Stimulated activated CD8-positive, alpha-beta memory T cell treated with anti-CD3 and anti-CD28 coated beads, Interleukin-4, amount 100 ng/mL, for 48 hours (primary cell): ENCODE measurements at places on chromosomes 6 and 20.

GRCh38 chr6:13709689-13710551, 1.7 kb downstream of the RANBP9 start:
- no peak for DNase-seq

DNA sequence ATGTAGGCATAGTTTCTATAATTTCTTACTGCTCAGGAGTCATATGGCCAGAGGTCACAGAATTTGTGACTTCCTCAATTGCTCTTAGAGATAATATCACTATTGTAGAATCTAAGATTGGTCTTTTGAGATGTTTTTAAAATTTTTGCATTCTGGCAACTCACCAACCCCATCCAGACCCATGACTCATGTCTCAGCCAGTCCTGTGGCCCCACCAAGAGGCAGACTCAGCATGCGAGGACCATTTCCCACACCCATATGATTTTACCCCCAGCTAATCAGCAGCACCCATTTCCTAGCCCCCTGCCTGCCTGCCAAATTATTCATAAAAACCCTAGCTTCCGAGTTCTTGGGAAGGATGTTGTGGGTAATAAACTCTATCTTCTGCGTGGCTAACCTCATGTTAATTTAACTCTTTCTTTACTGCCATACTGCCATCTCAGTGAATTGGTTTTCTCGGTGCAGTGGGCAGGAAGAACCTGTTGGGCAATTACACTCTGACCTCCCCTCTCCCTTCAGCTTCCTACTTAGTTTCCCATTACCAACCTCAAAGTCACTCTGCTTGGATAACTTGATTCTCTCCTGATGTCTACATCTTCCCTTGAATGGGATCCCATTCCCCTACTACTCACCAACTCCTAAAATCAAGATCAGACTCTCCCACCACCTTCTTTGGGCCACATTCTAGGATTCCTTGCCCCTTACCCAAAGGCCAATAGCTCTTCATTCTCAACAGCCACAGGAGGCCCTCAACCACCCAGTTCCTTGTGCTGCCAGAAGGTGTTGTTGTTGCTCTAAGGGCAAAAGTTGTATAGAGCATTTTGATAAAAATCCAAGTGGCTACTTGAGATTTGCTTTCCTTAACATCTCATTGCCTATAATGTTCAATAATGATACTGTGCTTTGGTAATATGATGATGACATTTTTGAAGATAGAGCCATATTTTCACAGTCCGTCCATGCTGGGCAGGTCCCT, 16.2 kb upstream of the IYD start:
- DNase-seq: no peak

GRCh38 chr6:4574007-4574406, 202.2 kb upstream of the CDYL start:
- DNase-seq: no peak

DNA sequence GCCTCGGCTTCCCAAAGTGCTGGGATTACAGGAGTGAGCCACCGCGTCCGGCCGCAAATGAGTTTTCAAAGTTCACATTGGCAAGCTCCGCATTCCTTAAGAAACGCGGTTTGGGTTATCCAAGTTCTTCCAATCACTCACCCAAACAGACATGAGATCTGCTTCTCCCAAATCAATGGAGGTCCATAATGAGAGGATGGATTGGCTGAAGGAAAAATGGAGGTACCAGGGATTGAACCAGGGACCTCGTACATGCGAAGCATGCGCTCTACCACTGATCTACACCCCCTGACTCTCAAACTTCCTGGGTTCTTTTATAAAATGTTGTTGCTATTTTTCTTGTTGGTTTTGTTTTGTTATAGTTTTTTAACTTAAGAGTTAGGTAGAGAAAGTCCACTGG, 170.0 kb downstream of the GPX5 start:
- no peak for DNase-seq

DNA sequence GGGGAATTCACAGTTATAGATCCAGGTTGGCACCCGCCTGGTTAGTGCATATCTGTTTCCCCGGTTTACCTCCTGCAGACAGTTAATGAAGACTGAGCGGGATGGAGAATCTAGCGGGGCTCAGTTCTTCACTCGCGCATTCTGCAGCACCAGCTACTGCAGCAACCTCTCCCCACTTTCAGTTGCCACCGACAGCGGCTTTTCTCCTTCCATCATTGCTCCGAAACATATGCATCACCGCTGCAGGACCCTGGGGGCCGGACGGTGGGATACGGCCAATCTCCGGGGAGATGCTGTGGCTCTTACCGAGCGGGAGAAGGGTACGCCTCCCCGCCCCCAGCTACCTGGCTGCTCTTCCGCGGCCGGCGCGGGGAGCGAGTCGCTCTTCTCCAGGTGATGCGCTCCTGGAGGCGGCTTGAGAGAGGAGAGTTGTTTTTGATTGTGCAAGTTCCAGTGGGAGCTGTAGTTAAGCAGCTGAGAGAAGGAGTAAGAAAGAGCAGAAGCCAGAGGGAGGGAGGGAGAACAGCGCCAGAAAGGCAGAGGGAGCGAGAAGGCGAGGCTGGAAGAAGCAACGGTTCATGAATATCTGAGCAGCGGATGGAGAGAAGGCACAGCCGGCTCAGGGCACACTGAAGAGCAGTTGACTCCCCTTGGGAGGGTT, at the start of gene SGK1:
Gene SGK1, minus strand, starts transcription at position 642 of the 661 bp plus-strand sequence. CDS start 652 bp downstream, outside the sequence.
- peak; percentile 39 for DNase-seq

DNA sequence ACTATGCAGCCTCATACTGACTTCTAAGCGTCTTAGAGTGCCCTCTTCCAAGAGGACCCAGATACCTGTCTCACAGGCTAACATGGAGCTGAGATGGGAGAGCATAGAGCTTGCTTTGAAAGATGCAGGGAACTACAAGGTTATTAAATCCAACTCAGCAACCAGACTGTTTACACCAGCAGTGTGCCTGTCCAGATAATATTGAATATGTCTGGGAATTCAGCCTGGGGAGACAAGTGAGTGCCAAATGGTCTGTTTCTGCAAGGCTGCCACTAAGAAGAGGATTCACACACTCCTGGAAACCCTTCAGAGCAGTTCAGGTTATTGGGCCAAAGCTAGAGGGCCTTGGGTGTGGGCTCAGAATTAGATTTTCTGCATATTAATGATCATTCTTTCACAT, 547.8 kb downstream of the PTPRT start:
- no peak for DNase-seq

GRCh38 chr6:162962093-162962492, 234.3 kb downstream of the PACRG start:
- DNase-seq: no peak

DNA sequence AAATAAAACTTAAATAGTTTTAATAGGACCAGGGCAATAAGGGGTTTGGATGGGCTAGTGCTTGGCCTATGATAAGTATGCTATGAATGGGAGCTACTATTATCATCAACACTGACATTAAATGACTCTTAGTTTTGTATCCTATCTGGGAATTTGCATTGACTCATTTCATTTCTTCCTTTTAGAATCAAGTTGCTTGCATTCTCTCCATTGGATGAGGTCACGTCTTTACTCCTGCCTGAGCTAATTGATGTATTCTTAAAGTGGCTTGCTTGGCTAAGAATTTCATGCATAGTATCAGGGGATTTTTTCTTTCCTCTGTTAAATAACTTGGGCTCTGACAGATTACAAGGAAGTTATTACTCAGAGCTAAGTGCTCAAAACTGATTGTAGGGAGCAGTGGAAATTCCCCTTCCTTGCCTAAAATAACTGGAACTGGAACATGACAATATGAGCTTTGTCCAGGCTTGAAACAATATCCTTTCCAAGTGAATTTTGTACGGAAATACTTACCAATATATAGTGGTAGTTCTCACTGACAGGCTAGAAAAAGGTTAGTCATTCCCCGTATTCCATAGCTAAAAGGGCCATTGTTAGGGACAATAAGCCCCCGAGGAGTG, 169.9 kb downstream of the BCAS1 start:
- no peak for DNase-seq
